Activated naive CD4-positive, alpha-beta T cell (primary cell): ENCODE measurements at places on chromosomes 1 and 21.
A peak's percentile ranks its signal among the peaks of the same experiment; 100 is the strongest.

DNA sequence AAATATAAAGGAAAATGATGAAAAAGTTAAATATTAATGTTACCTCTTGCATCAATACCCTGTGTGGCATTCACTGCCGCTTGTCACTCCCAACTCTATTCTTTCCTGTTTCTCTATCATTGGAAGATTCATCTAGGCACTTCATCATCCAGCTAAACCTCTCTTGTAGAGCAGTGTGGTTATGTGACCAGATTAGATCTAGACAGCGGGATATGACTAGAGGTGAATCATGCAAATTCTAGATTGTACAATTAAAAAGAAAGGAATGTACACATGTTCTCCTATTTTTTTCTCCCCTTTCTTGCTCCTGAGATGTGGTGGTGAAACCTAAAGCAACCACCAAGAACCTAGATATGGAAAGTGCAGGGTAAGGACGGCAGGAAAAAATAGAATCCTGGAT lies 174.1 kb downstream of the LBR start:
- no peak for DNase-seq

DNA sequence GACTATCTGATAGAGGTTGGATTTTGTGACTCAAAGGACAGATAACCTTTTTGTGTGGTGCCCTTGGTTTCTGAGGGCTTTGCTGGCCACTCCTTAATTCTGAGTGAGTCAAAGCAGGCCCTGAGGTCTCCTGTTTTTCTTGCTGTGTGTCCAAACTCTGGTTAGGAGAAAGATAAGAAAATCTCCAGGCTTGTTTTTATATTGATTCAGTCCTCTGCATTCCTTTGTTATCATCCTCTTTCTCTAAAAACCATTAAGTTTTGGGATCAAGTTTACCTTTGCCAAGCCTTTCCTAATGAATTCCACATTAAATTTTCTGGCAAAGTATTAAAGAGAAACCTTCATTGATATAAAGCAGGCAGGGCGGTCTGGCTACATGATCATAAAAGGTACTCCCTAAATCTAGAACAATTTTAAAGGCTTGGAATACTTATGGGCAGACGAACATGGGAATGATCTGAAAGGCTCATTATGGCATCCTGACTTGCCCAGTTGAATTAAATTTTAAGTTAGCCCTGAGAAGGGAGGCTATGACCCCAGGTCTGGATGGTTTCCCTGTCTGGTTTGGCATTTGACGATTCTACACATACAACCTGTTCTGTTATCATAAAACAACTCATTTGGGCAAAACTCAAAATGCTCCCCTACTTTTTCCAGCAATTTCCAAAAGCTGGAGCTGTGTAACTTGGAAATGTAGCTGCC lies 20.8 kb downstream of the ZBTB8B start:
- DNase-seq: no peak

DNA sequence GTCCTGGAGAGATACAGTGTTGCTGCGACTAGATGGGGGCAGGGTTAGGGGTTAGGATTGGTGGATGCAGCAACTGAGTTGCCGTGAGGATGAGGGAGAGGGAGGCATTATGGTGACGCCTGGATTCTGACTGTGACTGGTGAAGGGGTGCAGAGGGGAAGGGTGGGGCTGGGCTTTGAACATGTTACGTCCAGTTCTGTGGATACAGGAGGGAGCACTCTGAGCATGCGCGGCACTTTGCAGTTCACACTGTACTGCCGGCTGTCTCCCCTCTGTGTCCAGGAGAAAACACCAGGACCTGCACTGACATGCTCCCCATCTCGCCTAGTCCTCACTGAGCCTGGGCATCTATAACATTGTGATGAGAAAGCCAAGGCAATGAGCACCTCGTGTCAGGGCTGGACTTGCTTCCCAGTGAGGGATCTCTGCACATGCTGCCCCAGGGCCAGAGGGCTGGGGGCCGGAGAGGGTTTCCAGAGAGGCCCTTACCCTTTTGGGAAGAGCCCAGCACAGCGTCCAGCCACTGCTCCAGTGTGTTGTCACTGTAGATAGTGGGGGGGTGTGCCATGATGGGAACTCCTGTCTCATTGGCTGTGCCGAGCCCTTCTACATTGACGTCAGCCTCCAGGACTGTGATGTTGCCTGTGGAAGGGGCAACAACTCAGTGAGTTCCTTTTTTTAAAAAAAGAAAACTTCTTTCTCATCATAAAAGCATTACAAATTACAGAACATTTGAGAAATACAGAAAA lies 7.6 kb downstream of the FAM151A start:
- no peak for DNase-seq

GRCh38 chr1:185368913-185369491 lies 52.0 kb upstream of the IVNS1ABP start:
- no peak for DNase-seq

GRCh38 chr1:190147616-190148015 lies 330.0 kb downstream of the BRINP3 start:
- no peak for DNase-seq

DNA sequence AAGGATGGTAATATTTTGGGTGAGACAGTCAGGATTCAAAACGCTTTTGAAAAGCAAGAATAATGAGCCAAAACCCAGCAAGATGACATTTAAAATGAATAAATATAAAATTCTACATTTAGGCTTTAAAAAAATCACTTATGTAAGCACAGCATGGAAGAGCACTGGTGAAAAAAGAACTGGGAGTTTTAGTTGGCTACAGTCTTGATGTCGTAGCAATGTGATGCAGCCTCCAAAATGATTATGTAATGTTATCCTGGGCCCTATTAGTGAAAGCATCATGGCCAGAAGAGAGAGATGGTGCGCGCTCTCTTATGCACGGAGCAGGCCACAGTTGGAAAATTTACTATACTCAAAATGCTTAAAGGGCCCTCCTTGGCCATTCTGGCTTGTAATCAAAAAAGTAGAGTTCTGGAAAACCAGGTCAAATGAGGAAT lies 5.1 kb downstream of the KCNJ9 start:
- DNase-seq: no peak

DNA sequence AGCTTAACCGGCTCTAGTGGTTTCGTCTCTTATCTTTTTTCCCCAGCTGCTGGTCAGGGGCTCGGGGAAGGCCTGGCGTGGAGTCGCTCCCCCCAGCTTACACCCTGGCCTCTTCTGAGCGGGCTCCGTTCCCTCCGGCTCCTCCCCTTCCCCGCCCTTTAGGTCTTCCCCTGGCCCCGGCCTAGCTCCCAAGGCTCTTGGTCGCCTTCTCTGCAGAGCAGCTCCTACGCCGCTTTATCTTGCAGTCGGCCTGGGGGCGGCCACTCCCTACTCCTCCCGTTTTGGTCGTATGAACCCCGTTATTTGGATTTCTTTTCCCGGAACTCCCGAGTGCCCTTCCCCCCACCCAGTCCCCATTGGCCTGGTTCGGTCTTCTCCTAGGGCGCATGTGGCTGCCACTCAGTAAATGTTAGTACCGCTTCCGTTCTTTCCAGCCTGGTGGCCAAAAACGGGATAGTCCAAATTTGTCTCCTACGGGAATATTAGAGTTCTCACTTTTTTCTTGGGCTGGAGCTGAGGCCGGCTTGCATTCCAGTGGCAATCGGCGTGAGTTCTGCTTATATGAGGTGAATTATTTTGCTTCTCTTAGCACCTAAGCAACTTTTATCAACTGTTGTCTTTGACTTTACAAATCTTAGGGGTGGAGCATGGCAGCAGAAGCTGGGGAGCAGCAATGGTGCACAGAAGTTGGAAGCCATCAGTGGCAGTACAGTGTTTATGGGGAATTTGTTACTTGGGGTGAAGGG lies 467 bp downstream of the THRAP3 start:
- peak; percentile 62 for DNase-seq

DNA sequence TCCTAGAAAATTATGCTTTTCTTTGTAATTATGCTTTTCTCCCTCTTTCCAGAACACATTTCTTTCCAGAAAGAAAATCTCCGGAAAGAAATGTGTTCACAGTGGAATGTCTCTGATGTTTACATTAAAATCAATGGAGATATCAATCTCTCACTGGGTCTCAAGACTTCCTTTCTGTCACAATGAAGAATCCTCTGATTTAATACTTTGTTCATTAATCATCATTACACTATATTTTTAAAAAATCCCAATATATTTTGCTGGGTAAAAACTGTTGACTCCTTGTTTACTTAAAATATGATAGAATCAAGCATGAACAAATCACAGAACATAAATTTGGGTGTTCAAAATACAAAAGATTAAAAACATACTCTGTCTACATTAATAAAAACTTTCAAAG lies 26.3 kb upstream of the TGFBR3 start:
- DNase-seq: no peak

GRCh38 chr1:212629450-212630157 lies 21.0 kb downstream of the ATF3 start:
- DNase-seq: no peak

DNA sequence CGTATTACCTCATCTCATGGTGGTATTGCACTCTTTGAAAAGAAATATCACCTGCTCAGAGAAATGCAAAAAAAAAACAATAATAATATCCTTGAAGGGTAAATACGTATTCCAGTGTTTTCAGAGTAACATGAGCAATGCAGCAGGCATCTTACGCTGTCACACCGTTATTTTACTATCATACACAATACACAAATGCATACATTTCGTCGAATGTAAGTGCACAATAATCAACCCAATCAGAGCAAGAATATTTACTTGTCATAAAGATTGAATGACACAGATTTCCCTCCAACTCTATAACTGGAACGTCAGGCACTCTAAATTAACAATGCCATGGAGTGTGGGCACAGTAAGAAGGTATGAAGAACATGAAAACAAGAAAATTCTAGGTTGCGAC lies 1050.1 kb downstream of the PLA2G4A start:
- DNase-seq: no peak

GRCh38 chr21:44749759-44750674 lies 38.6 kb upstream of the TSPEAR start:
- DNase-seq: no peak

DNA sequence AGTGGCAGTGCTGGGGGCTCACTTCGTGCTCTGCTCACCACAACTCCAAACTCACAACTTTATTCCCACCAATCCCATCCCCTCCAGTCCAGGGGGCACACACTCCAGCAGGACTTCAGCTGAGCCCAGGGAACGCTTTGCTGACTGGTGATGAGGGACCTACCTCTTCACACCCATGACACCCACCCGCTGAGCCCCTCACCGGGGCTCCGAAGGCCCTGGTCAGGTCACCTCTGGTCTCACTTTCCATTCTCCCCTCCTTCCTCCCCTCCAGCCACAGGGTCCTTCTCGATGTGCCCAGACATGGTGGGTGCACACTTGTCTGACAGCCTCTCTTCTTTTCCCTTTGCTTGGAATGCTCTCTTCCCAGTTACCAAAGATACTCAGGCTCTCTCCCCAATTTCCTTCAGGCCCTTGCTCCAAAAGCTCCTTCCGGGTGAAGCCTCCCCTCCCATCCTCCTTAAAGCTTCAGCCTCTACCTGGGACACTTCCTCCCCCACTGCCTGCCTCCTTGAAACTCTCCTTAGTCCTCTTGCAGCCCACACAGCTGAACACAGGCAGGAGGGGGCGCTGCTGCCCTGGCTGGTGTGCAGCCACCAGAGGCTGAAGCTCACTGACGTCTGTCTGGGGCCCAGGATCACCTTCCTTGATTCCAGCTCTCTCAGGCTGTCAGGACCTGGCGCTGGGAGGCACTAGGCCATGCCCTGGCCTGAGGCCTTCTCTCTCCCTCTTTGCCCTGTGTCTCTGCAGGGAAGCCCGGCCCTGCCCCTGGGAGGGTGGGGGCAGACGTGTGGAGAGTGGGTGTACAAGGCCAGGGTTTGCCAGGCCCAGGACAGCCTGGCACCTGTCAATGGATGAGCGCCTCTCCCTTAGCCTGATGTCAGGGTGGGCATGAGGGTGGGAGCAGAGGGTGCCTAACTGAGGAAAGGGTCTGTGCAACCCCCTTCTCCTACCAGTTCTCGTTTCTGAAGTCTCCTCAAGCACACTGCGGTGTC lies 1.6 kb downstream of the KCNE1 start:
- DNase-seq: peak; percentile 21

- DNase-seq: no peak
These were observed 98.6 kb downstream of the SIPA1L2 start for GRCh38 chr1:232531291-232531690.

DNA sequence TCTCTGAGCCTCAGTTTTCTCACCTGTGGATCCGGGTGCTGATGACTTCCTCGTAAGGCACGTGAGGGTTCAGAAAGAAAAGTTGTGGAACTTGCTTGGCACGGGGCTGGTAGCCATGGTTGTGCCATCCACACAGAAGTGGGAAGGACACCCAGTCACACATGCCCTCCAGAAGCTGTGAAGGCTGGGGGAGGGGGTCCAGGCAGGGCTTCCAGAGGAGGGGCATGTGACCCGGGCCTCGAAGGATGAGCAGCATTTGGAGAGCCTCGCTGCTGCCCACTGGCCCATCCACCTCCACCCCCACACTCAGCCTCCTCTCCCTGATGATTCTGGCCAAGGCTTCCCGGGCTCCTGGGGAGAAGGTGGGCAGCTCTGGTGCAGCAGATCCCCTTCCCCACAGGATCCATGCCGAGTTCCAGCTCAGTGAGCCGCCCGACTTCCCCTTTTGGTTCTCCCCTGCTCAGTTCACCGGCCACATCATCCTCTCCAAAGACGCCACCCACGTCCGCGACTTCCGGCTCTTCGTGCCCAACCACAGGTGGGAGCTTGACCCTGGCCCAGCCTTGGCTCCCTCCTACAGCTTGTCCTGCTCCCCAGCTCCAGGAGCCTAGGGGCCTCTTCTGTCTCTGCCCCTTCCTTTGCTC lies 9.4 kb downstream of the SELENON start:
- DNase-seq: no peak

DNA sequence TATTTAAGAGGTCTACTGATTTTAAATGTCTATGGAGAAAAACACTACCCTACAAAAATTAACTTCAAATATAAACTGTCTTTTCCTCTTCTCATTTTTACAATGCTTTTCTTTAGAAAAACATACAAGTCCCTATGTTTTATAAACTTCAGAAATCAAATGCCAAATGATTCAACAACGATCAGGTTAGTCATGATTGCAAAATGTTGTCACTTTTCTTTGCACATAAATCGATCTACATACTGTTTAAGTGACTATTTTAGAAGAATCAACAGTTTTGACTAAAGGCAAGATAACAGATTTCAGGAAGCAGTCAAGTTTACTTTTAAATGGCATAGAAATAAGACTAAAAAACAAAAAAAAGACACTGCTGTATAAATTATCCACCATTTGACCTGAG lies 168.7 kb downstream of the GPATCH2 start:
- no peak for DNase-seq

- DNase-seq: no peak
These were observed 43.1 kb downstream of the ATP2B4 start for GRCh38 chr1:203669739-203670138.
